ENCODE measurements at places on chromosomes 2 and 18. TPM values are rescaled to one million over a fixed set of nuclear protein-coding genes. Genes with fewer than 3 reads are reported as not detected.

UGT1A9 gene
- 1.3 TPM for total RNA-seq

TMSB10 gene
- 999 TPM for total RNA-seq

DNPEP gene
- total RNA-seq: 58.5 TPM

C2orf92 gene
- 4.8 TPM for total RNA-seq

ZNF396 gene
- 3.3 TPM for total RNA-seq

MYCN gene
- total RNA-seq: 1.4 TPM

TMEM37 gene
- total RNA-seq: 149 TPM

ATP8B1 gene
- 125 TPM for total RNA-seq

ITGA6 gene
- total RNA-seq: 71.4 TPM

ATP6V1C2 gene
- total RNA-seq: 0.26 TPM

FBLN7 gene
- 2.9 TPM for total RNA-seq

SNTG2 gene
- total RNA-seq: 2.0 TPM

SEMA4C gene
- 42.3 TPM for total RNA-seq

CNTNAP5 gene
- 31.7 TPM for total RNA-seq

TLX2 gene
- 0.12 TPM for total RNA-seq

GLB1L gene
- total RNA-seq: 22.2 TPM

GPR35 gene
- total RNA-seq: 71.2 TPM

GRCh38 chr2:144133936-144134665 lies 385.8 kb downstream of the ZEB2 start:
- DNase-seq: no peak

DNA sequence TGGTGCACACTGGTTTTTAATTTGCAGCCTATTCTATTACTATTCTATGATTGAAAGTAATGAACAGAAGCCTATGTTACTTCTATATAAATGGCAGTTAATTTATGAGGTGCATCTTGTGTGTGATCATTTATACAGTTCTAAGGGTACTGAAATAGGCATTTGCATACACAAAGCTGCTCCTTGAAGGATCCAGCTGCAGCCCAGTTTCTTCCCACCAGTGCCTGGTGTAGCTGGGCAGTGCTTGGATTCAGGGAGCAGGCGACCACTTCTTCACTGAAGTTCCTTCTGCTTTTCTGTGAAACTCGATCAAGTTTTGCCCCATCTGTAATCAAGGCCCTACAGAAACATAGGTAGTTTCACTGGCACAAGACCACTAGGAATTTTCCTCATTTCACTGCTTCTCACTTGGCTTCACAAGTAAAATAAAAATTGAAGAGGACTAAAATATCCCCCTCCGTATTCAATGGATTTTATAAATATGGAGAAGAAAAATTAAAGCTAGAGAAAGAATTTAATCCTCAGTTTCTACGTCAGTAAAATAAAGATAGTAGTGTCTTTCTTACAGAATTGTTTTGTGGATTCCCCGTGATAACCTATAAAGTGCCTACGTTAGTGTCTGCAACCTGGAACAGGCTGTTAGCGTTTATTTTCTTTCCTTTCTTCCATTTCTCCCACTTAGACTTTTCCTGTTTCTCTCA lies 1.7 kb upstream of the LPIN2 start:
- no peak for DNase-seq

DNA sequence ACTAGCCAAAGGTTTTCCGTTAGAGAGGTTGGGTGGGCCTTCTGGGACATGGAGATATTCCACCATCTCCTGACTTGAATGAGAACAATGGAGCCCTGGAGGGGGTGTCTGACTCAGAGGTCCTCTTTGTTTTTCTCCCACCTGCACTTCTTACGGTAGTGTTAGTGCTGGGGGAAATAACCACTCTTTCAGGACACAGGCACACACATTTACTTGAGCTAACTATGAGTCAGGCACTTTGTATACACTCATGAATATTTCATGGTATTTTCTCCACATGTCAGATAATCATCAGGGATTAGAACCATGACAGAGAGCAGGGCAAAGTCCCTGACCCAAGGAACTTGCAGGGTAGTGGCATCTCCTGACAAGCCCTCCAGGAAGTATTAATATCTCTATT lies 439.1 kb downstream of the TSN start:
- no peak for DNase-seq

- peak; percentile 16 for DNase-seq
Measured at GRCh38 chr2:15943378-15944280, 3.3 kb downstream of the MYCN start.

- no peak for DNase-seq
Measured at GRCh38 chr2:153601812-153602211, 123.2 kb upstream of the RPRM start.

DNA sequence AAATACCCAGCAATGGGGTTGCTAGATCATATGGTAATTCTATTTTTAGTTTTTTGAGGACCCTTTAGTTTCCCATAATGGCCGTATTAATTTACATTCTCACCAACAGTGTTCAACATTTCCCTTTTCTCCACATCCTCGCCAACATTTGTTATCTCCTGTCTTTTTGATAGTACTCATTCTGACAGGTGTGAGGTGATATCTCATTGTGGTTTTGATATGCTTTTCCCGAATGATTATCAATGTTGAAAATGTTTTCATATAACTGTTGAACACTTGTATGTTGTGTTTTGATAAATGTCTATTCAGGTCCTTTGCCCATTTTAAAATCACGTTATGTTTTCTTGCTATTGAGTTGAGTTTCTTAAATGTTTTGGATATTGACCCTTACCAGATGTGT lies 5.8 kb upstream of the RIF1 start:
- no peak for DNase-seq

DNA sequence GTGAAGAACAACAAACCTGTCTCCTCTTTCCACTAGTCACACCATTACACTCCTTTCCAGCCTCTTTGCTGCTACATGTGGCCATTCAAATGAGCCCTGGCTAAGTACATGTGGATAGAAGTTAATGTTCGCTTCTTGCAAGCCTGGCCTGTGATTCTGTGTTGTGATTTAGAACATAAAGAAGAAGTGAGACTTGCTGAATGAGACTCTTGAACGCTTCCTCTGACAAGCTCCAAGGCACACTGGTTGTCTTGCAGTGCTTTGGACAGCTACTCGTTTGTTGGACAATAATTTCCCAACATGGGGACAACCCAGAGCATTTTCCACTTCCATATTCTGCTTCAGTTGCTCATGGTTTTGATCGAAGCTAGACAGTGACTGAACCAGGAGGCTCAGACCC lies 57.3 kb downstream of the CCDC74A start:
- DNase-seq: no peak

GRCh38 chr18:12301263-12302005 lies 6.6 kb upstream of the TUBB6 start:
- no peak for DNase-seq

DNA sequence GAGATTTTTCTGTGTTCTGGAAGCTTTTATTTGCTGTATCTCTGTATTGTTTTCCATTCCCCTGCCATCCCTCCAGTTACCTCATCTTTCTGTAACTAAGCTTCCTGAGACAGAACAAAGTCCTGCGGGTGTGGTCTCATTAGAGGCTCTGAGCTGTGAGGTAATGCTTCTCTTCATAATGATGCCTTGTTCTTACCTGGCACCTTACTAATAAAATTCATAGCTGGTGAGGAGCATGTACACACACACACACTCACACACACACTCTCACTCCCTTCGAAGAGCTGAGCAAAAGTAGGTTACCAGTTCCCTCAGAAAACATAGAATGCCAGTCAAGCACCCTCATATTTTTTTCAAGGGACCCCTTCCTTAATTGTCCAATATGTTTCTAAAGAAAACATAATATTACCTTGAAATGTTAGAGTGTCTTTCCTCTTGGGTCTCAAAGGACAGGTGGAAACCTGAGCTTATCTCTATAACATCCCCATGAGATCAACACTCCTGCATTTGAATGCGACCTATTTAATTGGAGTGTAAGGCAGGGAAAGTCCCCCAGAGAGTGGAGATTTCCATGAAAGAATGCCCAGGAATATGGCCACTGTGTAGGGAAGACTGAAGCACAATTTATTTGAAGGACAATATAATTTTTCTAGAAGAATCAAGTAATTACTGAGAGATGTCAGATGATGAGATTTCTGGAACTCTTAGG lies 161.6 kb upstream of the NCK2 start:
- peak; percentile 83 for DNase-seq

DNA sequence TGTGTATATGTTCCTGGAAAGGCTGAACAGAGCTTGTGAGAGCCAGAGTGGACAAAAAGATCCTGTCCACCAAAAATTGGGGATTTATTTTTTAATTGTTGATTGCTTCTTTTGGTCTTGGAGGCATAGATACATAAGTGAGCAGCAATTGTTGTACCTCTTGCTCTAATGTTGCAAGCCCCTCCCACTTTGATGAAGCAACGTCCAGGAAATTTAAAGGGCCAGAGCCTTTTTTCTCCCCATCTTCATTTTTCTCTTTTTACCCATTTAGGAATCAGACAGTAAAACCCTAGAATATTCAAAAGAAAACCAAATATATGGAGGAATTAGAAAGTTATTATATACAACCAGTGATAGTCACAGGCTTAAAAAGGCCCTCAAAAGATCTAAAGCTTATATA lies 871.8 kb upstream of the NRXN1 start:
- DNase-seq: no peak

GRCh38 chr2:197266477-197266876 lies 44.1 kb downstream of the ANKRD44 start:
- DNase-seq: no peak

- no peak for DNase-seq
Measured at GRCh38 chr2:197306024-197306695, 4.4 kb downstream of the ANKRD44 start.

DNA sequence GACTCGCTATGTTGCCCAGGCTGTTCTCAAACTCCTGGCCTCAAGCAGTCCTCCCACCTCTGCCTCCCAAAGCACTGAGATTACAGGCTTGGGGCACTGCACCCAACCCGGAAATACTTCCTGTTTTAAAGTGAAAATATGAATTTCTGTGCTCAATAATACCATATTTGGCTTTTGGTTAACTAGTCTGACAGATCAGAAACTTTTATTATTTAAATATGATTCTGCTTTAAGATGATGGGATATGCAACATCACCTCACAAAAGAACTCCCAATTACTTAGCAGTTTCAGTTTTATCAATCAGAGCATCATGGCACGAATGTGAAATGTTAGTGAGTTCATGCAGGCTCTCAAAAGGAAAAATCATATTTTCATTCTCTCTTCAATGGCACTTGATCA lies 120.6 kb downstream of the PTRHD1 start:
- no peak for DNase-seq

DNA sequence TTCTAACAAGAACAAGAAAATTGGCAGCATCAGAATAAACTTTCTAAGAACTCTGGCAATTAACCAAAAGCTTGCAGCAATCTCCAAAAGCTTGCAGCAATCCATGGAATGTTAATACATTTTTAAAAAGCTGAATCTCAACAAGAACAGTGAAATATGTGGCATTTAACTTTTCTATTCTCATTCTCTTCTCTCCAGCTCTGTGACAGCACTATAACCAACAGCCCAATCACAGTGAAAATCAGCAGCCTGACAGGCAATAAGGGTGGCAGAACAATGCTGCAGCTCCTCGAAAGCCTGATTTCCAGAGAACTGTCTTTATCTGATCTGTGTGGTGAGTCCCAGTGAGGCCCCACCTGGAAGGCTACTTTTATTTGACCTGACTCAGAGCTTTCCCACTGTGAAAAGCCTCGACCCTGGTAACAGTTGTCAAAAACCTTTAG lies 60.0 kb downstream of the TMEM131 start:
- no peak for DNase-seq

- no peak for DNase-seq
Measured at GRCh38 chr2:151543876-151544275, 134.2 kb downstream of the RIF1 start.

GRCh38 chr18:2911533-2911932 lies 64.7 kb downstream of the EMILIN2 start:
- DNase-seq: no peak

GRCh38 chr18:22088029-22088428 lies 81.4 kb upstream of the GATA6 start:
- DNase-seq: peak; percentile 75

DNA sequence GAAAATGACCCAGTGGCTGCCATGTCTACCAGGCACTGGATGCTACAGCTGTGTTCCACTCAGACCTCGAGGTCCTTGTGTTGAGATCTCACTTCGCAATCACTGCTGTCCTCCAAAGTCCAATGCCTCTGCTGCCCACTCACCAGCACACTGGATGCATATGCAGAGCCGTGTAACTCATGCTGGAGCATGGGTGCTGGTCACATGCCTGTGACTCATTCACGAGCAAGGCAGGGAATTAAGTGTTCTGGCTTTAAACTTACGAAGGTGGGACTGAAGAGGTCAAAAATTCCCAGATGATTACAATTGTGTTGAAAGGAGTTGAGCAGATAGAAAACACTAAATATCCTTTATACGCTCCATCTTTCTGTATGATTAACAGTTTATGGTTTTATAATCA lies 417.5 kb downstream of the NUP35 start:
- DNase-seq: no peak

- DNase-seq: peak; percentile 40
Measured at GRCh38 chr18:76496194-76496890, 1.3 kb upstream of the ZNF516 start.

- DNase-seq: no peak
Measured at GRCh38 chr2:70978341-70979179, at the start of gene ANKRD53. ANKRD53 (plus strand) TSS chr2:70978630; CDS start chr2:70978646, 16 bp downstream.

GRCh38 chr2:202771741-202772460 lies 99.7 kb downstream of the ICA1L start:
- peak; percentile 21 for DNase-seq

DNA sequence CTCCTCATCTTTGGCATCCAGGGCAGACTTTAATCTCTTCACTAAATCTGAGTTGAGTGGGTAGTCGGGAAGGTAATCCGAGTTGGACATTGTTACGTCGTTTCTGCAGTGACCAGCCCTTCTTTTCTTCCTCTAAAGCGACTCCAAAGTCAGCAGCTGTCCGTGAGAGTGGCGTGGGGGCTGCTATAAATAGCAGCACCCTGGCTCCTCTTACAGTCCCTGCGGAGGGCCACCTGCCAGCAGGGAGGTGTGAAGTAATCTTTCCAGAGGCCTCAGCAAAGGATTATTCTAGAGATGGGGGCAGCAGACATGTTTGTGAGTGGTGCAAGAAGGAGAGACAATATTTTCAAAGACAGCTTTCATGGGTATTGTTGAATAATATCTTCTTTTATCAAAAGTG lies at the start of gene ASB18:
Gene ASB18, minus strand, starts transcription at position 151 of the 400 bp plus-strand sequence. Its CDS starts 61 bp downstream, at position 90.
- no peak for DNase-seq

DNA sequence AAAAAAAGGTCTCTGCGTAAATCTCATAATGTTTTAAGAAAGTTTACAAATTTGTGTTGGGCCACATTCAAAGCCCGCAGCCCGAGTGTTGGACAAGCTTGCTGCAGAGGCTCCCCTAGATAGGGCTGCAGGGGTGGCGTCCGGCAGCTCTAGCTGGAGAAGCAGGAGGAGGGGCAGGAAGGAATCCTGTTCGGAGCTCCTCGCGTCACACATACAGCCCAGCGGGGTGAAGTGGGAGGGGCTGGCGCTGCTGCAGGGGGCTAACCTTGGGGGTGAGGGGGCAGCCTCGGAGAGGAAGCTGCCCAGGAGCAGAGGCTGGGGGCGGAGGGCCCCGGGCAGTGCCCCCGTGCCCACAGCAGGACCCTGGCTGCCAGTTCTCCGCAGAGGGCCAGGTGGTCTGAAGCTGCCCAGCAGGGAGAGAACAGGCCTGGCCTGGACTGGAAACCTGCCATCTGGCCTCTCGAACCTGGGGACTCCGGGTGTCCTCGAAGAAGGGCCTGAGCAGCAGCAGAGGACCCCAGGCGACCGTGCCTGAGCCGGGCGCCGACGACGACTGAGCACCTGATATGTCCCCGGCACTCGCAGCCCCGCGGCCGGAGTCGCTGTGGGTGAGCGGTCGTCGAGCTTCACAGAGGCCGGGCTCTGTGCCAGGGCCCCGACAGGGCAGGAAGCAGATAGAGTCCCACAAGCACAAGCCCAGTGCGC lies 2.6 kb upstream of the GPR35 start:
- no peak for DNase-seq

GRCh38 chr2:102357937-102358336 lies 2.3 kb downstream of the IL18R1 start:
- no peak for DNase-seq

Measured in mucosa of gallbladder (tissue), 1 donor.